ENCODE measurements at places on chromosomes 11 and 22. TPM values are rescaled to one million over a fixed set of nuclear protein-coding genes. Genes with fewer than 3 reads are reported as not detected.

SPI1 gene
- not detected for total RNA-seq

SLC22A25 gene
- not detected for total RNA-seq

DNA sequence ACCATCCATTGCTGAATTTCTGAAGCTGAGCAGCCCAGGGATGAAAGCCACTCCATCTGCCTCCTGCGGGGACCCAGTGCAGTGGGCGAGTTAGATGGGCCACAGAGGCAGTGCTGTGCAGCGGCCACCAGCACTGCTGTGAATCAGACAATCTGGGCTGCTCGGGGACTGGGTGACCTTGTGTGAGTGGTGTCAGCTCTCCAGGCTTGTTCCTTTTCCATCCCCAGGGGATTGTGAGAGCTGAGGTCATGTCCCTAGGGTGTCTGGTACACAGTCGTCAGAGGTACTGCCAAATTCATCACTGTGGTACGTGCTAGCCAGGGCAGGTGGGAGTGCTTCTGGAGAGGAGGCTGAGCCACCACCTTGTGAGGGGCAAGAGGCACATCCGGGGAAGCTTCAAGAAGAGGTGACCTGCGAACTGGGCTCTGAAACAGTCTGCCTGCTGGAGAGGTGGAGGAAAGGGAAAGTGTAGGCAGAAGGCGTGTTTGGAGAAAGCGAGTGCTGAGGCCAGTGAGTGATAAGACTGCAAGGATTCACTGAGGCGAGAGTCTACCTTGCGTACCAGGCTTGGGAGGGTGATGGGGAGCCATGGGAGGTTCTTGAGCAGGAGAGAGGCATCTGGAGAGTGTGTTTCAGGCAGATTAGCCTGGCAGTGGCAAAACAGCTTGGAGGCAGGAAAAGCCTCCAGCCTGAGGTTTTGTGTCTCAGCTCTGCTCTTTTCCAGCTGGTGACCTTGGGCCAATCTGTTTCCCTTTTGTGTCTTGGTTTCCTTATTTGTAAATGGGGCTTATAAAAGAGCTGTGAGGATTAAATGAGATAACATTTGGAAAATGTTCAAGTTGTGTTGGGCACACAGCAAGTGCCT, 22.7 kb downstream of the CACNA1I start:
- peak; percentile 26 for DNase-seq

GRCh38 chr11:74347381-74347780, 35.9 kb upstream of the P4HA3 start:
- peak; percentile 49 for DNase-seq

DNA sequence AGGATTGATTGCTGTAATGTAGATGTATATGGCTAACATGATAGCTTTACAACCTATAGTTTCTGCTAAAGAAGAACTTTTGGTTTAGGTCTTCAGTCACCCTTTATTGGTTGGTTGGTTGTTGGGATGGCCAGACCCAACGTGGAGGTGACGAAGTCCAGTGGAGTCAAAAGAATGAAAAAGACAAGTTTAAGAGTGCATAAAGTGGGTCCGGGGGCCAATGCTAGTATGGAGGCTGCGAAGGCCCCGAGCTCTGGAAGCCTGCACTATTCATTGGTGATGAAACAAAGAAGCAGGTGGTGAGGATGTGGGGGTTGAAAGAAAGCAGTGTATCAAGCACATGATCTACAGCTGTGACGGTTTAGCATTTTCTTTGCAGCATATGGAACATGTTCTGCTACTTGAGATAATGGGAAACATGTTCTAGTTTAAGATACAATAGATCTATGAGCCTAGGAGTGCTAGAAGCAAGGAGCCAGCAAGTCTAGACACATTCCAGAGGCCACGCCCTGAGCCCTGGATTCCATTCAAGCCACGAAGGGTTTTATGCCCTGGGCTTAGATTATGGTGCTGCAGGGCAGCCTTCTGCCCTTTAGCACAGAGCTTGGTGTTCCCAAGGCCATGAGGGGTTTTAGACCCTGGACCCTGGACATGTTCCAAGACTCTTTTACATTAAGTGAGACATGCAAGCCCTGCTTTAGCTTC, 6.3 kb downstream of the TCP11L1 start:
- DNase-seq: peak; percentile 36
